ENCODE measurements at places on chromosomes 7 and 10. TPM values are rescaled to one million over a fixed set of nuclear protein-coding genes. Genes with fewer than 3 reads are reported as not detected.
A peak's percentile ranks its signal among the peaks of the same experiment; 100 is the strongest.

DNA sequence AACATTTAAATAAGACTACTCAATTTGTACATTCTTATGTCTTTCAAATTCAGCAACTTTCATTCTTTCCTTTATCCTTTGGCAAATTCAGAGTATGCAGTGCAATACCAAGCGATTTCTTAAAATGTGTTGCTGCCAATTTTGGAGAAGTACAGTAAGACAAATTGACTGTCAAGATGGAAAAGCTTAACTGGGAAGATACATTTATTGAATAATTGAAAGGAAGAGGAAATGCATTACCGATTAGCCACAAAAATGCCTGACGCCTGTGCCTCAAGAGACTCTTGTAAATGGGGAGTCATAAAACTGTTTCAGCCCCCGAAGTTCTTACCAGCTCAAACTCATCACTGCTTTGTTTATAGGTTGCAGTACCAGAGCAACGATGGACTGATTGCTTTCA is 373.3 kb upstream of the GALNT17 start:
- DNase-seq: no peak

DNA sequence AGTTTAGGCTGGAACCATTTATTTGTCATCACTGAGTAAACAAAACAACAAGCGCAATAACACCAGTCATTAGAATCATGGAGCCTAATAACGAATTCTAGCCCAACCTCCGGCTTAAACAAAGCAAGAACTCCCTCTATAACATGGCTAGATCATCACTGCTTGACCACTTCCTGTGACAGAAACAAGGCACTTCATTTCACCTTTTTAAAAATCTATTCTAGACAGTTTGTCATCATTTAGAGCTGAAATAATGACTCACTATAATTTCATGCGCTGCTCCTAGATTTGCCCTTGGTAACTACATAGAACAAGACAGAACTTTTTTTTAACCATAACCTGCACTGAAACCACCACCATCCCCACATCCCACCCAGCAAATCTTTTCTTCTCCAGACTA is 81.3 kb downstream of the OSBPL3 start:
- DNase-seq: no peak

DNA sequence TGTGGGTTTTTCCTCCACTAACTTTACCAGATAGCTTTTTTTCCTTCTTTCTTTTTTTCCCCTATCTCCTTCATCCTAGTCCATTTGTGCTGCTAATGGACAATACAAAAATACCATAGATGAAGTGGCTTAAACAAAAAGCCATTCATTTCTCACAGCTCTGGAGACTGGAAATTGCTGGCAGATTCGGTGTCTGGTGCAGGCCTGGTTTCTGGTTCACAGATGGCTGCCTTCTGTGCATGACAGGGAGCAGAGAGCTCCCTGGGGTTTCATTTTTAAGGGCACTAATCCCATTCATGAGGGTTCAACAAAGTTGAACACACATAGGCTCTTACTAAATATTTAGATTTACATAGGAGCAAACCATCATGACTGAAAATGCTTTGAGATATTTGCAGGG is 467.4 kb downstream of the TYW1 start:
- DNase-seq: no peak

DNA sequence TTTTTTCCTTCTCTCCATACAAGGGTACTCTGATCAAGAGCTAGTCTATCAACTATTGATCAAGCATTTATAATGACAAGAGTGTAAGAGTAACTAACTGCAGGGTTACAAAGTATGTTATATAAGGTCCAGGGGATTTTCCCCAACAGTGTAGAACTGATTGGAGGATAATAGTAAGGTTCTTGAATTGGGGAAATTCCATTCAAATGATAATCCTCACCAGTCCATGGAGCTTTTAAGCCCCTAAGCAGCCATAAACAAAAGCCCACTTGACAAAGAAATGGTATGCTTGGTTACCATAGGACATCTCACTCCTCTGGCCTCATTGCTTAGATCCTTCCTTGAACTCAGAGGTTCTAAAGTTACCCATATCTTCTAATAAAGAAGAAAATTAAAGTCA is 8.2 kb downstream of the YME1L1 start:
- no peak for DNase-seq

DNA sequence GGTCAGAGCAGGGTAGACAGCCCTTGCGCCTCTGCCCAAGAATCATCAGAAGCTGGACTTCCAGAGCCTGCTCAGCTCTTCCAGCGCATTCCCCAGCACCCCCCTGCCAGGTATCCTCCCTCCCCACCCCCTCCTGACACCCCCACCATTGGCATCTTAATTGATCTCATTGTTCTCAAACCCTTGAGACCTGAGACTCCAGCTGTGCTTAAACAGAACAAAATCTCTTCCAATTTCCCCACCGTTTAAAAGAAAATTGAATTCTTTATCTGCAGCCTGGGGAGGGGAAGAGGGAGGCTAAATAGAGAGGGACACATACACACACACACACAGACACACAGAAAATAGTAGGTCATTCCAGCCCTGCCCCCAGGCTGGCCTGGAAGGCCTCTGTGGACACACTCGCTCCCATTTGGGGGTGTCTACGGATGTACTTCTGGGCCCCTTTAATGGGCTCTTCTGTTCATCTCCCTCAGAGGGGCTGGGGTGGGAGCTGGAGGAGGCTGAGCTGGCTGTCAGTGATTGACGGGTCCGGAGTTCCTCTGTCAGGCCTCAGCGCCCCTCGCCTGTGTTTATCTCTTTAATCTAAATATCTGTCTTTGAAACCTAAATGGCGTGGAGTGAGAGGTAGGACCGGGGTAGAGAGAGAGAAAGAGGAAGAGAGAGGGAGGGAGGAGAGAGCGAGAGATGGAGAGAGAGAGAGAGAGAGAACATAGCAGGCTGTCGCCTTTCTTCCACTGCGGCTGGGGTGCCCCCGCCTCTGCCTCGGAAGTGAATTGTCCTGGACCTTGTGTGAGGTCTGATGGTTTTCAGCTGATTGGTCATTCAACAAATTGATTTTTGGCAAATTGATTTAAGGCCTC is 61.7 kb downstream of the C10orf105 start:
- peak; percentile 68 for DNase-seq

The CFAP43 gene
- 7.2 TPM for total RNA-seq

DNA sequence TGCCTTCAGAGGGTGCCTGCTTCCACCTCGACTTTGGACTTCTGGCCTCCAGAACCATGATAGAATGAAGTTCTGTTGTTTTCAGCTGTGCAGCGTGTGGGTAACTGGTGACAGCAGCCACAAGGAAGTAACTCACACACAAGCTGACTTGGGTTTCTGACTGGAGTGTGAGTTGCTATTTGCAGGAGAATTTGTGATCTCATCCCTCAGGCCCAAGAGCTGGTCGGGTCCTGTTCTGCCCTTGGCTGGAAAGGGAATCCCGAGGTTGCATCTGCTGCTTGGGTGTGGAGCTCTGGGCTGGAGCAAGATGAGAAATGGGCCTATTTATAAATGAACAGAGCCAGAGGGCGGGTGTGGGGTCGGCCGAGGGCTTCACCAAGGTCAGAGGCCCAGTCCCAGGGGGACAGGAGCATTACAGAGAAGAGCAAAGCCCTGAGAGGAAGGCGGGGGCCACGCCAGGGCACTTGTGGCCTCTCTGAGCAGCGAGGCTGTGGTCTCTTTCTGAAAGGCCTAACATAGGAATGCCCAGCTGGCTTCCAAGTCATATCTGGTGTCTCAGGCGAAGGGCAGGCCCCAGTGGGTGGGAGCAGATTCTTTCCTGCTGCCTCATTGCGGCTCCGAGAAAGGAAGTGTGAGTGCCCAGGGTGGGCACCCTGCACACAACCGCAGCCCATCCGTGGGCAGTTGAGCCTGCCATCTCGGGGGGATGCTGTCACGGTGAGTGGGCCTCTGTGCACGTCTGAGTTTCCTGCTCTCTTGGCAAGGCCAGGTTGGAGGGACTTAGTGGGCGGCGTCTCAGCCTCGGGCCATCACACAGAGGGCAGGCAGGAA is 26.5 kb upstream of the C10orf71 start:
- DNase-seq: peak; percentile 87

DNA sequence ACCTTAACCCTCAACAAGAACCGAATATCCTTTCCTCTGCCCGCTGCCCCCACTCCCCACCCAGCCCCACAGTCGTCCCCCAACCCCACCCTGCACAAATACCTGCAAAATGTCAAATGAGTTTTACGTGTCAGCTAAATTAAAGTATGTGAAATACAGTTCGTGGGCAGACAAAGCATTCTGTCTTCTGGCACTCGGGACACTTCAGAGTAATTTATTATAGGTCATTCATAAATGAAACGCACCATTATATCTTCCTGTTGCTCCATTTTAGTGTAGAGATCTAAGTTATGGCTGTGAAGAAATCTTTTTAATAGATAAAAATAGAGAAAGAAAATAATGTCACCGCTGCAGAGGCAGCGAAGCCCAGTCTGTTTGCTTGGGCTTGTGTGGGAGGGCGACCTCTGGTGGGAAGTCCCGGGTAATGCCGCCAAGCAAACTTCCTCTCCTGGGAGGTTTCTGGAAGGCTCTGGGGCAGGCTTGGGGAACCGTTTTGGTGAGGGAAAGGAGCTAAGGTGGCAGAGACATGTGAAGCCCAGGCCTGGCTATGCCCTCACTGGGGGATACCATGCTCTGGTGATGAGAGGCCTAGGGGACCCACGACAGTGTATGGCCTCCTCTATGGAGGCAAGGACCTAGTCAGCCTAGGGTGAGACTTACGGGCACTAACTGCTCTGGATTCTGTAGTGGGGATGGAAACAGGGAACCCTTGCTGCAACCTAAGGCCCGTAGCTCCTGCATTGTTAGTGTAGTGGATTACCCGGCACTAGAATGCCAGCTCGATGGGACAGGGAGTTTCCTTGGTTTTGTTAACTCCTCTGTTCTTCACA is 604.9 kb downstream of the LRMDA start:
- peak; percentile 88 for DNase-seq

GRCh38 chr7:1123715-1124114 is 35.8 kb downstream of the GPER1 start:
- DNase-seq: peak; percentile 87

DNA sequence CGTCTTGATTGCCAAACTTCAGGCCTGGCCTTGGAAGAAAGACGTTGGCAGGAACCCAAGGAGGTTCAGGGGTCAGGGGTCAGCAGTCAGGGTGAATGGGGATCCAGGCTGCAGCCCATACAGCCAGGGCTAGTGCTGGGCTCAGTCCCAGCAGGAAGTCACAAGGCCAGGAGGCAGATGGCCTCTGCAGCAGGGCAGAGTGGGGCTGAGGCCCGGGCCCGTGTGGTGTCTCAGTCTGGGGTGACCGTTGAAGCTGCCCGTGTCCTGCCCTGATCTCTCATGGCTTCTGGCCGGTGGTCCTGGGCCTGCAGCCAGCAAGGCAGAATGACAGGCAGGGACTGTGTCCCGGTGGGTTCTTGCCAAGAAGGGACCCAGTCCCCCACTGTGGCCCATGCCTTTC is 26.6 kb upstream of the PURB start:
- DNase-seq: no peak

The PIK3AP1 gene
- total RNA-seq: 28.4 TPM

The ARMC3 gene
- total RNA-seq: 5.5 TPM

The RELN gene
- total RNA-seq: 5.4 TPM

Data from kidney (tissue), 22 donors.